ENCODE measurements at places on chromosomes 1 and 21.

- DNase-seq: peak; percentile 15
These were observed 978 bp downstream of the PRDM15 start for GRCh38 chr21:41877901-41878830.

DNA sequence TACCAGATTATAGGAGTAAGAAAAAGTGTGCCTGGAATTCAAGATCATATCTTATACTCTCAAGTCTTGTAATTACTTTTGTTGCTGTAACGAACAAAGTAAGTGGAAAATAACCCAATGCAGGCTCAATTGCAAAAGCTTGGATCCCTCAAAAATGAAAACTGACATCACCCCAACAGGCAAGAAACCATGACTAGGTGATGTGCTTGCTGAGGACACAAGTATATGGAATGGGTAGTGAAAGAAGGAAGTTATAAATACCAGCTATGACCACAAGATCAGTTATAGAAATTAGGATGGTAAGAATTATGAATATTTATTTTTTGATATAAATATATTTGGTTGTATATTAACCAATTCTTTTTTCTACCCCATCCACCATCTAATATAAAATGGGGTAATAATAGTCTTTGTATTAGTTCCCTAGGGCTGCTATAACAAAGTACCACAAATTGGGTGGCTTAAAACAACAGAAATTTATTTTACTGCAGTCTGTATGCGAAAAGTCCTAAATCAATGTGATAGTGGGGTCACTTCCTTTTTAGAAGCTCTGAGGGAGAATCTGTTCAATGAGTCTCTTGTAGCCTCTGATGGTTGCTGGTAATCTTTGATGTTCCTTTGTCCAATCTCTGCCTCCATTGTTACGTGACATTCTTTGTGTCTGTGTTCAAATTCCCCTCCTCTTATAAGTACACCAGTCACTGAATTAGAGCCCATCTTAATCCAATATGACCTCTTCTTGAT, 45.0 kb downstream of the DUSP10 start:
- no peak for DNase-seq

- no peak for DNase-seq
These were observed 172.6 kb downstream of the ZZZ3 start for GRCh38 chr1:77509898-77510297.

DNA sequence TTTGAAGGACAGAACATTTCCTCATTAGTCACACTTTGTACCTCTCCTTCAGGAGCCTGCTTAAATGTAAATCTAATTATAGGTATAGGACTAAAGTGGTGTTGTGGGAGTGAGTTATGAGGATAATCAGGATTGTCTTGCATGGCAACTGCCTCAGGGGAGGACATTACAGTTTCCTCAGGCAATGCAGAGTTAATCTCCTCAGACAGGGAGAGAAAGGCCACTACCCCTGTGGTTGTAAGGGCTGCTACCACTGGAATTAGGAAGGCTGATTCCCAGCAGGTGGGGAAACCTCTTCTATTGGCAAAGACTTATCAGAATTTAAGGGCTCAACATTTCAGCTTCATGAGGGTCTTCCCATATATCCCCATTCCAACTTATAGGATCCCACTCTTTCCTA, 286.8 kb upstream of the PBX1 start:
- no peak for DNase-seq

- no peak for DNase-seq
These were observed 56.4 kb downstream of the MT1HL1 start for GRCh38 chr1:236947794-236948193.

DNA sequence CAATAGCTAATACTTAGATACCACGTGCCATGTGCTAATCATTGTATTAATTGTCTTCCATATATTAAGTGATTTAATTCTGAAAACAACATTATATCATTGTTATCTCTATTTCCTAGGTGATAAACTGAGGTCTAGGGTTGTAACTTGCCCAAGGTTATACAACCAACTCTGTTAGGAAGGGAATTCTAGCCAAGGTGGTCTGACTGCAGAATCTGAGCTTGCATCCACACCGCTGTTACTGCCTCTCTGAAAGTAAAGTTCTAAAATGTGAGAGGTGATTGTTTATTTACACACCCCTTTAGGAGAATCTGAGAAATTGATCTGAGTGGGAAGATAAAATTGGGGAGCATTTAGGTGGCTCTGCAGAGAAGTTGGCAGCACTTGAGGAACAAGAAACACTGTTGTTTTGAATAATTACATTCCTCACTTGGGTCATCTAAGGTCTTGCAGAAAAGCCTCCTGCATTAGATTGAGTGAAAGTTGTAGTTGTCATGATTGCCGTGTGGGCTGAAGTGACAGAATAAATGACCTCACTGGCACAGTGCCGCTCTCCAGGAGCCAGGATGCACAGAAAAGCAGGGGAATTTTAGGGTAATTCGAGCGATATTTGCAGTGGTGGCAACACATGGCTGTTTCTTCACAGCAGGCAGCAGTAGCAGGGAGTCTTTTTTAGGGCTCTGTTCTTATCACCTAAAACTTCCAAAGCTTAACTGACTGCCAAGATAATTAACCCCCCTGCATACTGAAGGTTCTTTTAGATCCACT, 121.7 kb downstream of the ADGRL4 start:
- DNase-seq: no peak

- DNase-seq: no peak
These were observed 15.0 kb upstream of the FAM131C start for GRCh38 chr1:16088351-16088911.

- DNase-seq: no peak
These were observed 26.4 kb upstream of the RAB3GAP2 start for GRCh38 chr1:220298470-220299205.

GRCh38 chr1:234961456-234962339, 166.9 kb downstream of the TOMM20 start:
- no peak for DNase-seq

DNA sequence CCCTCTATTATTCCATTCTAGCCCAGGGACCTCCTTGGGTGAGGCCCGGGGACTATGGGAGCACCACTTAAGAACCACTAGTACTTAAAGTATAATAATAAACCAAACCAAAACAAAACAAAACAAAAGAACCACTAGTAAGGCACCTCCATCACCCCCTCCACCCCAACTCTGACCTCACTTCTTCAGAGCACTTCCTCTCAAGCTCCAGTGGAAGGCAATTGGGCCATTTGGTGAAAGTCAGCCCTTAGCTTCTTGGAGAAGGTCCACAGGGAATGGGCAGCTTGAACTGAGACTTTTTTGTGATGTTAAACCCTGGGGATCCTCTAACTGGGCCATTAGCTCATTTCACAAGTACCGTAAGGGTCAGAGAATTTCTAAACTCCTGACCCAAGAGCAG, 237.3 kb downstream of the RHOU start:
- no peak for DNase-seq

DNA sequence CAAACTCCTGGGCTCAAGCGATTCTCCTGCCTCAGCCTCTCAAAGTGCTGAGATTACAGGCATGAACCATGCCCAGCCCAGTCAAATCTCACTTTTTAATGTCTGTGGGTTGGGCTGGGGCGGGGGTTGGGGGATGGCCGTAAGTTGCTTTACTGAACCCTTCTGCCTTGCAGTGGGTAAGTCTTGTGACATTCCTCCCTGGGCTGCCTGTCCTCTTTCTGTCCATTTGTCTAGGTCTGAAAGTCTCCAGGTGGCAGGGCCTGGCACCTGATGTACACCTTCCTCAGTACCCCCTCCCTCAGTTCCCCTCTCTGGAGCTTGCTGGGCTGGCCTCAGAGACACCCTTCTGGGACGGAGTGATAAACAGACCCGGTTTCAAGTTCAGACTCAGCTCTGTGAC, 13.3 kb downstream of the ZNF362 start:
- DNase-seq: no peak

DNA sequence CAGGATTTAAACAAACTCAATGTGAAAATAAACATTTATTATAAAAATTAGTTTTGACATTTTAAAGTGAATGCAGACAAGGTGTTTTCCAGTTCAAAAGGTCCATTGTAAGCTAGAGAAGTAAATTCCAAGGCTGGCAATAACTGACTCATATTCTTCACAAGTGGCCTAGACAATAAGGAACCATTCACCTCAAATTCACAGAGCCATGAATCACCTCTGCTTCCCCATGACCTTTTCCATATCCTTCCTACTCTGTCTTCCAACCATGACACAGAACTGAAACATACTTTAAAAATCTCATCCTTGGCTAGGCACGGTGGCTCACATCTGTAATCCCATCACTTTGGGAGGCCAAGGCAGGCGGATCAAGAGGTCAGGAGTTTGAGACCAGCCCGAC, 24.8 kb downstream of the F11R start:
- no peak for DNase-seq

GRCh38 chr1:34885405-34886247, 26.1 kb upstream of the SMIM12 start:
- DNase-seq: peak; percentile 40

- DNase-seq: no peak
These were observed 58.6 kb downstream of the PBX1 start for GRCh38 chr1:164617377-164618201.

DNA sequence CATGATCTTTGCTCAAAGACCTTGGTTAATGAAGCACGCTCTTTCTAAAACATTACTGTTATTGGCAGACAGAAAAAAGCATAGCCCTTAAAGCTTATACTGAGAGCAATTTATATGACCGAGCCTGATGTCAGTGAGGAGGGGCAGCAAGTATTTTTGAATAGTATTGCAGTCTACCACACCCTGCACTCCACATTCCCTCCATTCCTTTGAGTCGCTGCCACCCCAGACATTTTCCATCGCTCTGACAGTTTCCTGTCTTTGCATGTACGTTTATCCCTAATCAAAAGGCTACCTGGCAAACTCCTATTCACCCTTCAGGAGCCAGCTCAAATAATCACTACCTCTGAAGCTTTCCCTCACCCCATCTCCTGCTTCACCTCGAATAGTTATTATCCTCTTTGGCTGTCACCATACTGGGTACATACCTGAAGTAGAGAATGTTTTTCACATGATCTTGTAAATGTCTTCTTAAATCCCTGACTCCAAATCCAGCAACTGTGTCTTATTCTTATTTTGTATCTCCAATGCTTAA, 5.5 kb upstream of the JUN start:
- no peak for DNase-seq

DNA sequence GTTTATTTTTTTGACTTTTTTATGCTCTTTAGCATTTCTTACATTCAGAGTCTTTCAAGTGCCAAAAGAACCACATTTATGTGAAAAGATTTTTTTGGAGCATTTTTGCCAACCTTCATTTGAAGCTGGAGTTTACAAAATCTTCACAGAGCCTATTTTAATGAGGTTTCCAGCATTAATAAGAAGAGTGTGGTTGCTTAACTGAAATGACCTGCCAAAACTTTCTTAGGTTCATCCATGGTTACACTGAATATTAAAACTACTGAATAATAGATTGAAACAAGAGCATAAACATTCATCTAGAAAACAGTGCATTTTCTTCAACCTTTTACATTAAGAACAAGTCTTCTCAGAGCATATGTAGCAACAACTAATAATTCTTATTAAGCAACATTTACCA, 672.3 kb upstream of the CXADR start:
- no peak for DNase-seq

DNA sequence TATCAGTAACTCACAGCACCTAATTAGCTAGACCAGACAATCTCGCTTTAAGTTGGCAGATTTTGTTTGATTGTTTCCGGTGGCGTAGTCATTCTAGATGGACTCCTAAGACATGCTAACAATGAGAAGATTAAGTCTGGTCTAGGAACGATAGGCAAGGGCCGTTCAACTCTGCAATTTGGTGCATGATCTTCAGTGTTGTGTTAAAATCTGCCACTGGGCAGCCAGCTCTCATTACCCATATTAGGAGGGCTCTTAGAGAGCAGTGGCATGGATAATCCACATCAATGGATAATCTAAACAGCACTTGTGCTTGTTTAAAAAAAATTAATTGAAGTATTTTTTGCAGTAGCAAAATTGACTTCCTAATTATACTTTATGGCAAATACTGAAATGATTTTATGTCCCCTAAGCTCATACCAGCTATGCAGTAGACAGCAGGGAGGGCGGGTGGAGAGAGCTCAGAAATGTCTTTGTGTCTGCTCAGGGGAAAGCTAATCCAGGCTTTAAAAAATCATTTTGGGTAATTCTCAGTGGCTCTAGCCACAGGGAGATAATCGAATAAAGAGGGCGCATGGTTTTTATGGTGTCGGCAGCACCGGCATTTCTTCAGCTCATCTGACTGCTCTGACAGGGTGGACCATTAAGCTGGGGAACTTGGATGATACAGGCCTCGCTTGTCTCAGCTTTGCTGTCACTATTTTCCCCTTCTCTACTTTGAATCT, 48.5 kb upstream of the IKBKE start:
- DNase-seq: no peak

DNA sequence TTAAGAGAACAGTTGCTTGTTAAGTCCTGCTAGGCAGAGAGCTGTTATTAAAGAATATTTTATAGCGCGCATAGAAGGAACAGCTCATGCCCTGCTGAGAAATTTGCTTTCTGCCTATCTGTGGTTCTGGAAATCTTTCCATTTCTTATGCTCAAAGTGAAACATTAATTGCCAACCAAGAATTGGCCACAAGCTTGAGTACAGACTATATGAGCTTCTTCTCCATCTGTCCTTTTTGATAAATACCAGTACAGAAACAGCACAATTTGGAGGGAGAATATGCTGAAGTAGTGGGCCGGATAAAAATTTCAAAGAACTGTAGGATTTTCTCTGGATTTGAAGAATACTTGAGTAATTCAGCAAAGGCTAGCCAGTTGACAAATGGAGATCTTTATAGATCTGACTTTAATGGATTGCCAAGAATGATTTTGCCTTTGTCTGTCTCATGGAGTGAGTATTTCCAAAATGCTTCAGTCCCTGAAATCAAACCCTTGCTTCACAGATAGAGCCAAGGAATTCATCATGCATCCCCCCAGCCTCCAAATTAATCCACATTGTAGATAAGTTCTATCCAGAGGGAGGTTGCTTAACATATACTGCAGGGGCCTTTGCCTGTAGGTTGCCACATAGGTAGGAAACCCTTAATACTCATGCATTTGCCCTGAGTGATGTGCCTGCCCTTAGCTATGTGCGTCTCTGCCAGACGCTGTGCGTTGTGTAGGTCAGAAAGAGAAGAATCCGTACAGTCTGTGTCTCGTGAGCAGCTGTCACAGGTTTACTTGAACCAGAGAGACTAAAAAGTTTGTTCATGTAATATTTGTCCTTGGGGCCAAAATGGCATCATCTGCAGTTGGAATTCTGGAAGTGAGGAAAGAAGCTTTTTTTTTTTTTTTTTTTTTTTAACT, 44.2 kb downstream of the SMYD2 start:
- DNase-seq: no peak

DNA sequence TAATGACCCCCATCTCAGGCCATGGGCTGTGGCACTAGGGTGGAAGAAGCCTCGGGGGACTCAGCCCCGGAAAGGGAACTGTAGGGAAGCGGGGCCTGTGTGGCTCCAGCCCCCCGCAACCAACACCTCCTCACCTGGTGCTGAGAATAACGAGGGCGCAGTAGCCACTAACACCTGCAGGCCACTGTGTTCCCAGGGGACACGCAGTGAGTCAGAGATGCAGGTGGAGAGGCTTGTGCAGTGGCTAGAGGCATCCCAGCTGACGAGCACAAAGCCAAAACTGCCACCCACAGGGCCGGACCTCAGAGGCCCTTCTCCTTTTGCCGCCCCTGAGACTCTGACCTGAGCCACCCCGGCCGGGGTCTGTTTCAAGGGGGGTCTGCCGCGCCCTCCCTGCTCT, 33.5 kb upstream of the CCDC27 start:
- no peak for DNase-seq

- no peak for DNase-seq
These were observed 200.5 kb downstream of the TYW3 start for GRCh38 chr1:74933500-74933899.

- no peak for DNase-seq
These were observed 57.3 kb downstream of the NFASC start for GRCh38 chr1:204927673-204928641.

- DNase-seq: no peak
These were observed 1.4 kb downstream of the HTR1D start for GRCh38 chr1:23215751-23216449.
